GM20000 (cell line): ENCODE measurements at places on chromosomes 12 and 14.

DNA sequence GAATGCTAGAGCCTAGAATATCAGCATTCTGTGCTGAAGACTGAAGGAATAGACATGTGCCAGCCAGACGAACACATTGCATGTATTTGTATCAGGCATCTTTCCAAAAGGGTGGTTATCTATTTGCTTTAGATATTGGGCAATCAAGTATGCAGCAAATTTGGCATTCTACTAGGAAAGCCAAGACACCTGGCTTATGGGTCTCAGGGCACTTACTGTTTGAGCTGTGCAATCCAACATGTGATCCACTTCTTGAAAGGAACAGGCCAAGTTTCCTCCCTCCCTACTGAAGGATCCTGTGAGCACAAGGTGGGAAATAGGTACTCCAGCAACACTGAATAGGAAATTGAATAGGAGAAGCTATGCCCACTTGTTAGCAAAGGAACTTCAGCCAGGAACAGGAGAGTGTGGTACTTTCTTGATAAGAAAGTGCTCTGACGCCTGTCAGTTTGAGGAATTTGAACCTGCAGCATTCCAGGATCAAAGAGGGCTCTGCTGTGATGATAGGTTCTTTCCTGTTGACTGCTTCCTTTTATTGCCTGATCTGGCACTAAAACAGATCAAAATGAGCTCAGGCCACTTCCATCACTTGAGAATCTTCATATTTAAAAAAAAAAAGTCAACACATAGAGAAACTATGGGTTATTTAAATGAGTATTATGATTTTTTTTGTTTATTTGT, 20.6 kb downstream of the OR6S1 start:
- no peak for DNase-seq

GRCh38 chr14:30759172-30760125, 114.9 kb upstream of the COCH start:
- no peak for DNase-seq

- no peak for DNase-seq
These were observed 871.4 kb downstream of the C12orf50 start for GRCh38 chr12:87157791-87158190.

DNA sequence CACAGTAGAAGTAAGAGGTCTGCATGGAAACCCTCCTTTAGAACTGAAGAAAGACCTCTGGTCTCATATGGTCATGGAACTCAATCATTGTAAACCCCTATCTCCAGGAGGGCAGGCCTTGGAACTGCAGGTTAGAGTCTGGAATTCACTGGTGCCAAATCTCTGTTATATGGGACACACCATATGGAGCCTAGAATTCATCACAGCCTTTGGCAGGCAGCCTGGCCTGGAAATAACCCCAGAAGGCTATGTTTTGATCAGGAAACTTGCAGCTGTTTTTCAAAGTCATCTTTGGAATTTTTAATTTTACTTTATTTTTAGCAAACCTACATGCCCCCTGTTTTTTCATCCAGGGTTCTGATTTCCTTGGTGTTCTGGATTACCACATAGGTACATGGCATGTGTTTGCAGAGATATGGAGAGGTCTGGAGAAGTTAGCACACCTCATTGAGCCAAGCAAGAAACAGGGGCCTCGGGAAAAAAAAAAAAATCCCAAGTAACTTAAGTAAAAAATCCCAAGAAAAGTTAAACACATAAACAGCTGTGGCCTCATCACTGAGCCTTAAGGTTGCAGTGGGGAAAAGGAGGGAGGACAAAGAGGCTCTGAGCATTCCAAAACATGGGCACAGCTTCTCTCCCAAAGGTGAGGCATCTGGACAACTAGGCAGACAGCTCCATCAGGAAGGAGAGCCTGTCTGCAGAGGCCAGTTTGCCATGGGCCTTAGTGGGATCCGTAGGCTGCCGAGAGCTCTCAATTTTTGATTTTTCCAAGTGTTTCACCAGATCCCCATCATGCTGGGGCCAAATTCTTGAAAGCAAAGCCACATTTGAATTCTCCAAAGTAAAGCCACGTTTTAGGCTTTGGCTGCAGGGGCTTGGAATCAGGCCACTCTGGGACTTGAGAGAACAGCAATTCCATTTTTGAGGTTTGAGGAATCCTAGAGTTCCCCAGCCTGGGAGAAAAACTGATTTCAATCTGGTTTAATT, 339.6 kb upstream of the TBX3 start:
- DNase-seq = no peak

- DNase-seq = no peak
These were observed at the start of gene KRT83 for GRCh38 chr12:52320784-52321400. KRT83 (minus strand) TSS chr12:52321398; CDS start chr12:52321335, 63 bp downstream.

- no peak for DNase-seq
These were observed 381.5 kb upstream of the STXBP6 start for GRCh38 chr14:25431211-25432076.

- no peak for DNase-seq
These were observed 3.3 kb downstream of the ERP27 start for GRCh38 chr12:14935031-14935430.

DNA sequence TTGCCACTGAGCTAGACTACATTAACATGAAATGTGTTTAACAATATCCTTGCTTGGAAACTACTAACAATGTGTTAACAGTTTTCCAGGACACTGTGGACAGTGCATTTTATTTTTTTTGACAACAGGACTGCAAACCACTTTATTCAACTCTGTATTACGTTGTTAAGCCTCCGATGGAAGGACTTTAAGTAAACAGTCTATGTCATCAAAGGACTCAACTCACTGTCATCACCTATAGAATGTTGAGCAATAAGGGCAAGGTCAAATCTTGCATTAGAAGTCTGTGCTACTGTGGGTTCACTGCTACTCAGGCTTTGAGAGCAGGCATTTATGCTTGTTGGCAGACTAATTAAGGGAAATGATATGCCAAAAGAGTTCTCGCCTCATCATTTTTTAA, 483.7 kb downstream of the FLRT2 start:
- DNase-seq = no peak

DNA sequence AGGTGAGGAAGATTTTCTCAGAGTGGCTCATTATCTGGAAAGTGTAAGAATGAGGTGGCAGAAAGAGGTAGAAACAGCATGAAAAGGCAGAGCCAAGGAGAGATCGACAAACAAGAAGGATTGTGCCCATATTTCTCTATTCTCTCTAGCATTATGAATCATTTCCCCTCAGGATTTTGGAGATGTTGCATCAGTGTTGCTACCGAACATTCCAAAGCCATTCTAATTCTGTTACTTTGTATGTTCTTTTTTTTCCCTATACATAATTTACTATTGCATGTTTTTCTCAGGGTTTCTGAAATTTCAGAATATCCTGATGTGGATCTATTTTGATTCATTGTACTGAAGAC, 61.4 kb downstream of the KICS2 start:
- DNase-seq = no peak
